Fibroblast of skin of left biceps (primary cell): ENCODE measurements at places on chromosomes 11 and 22.

DNA sequence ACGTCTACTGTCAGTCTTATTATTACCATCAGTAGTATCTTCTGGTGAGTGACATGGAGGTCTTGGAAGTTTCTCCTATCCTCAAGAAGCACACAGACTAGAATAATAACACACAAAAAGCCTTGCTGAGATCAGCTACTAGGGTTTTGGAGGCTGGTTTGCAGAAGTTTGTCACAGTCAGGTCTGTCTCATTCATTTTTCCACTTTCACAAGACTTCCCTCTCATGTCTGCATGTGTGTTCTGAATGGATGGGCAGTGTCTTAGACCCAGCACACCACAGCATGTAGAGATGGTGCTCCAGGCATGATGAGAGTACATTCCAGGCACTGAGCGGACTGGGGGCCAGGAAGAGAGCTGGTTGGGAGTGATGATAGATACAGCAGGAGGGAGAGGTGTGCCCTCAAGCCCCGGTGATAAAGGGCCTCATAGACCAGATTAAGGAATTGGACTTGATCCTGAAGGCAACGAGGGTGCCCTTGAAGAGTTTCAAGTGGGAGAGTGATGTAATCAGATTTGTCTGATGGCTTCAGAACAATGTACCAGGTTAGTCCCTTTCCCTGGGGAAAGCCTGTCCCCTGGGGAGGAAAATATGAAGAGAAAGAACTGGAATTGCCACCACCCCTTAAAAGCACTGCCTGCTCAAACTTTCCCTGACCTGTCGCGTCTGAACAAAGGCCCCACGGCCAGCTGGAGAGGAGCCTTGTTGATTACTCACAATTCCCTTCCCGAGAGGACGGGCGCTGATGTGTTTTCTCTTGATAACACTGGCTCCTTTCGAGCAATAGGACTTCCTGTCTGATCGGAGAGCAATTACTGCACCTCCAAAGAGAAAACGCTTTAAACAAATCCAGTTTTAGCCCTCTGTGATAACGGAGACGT is 45.1 kb upstream of the LMO2 start:
- DNase-seq = no peak

GRCh38 chr11:116309446-116309845 is 463.3 kb downstream of the BUD13 start:
- no peak for DNase-seq

- DNase-seq = no peak
Observed at GRCh38 chr22:28074526-28074925, 155.5 kb upstream of the PITPNB start.

- no peak for DNase-seq
Observed at GRCh38 chr22:29987137-29987536, 93.1 kb upstream of the HORMAD2 start.

GRCh38 chr11:123434262-123434661 is 4.2 kb downstream of the GRAMD1B start:
- no peak for DNase-seq

GRCh38 chr11:18204771-18205170 is 31.8 kb downstream of the SAA4 start:
- DNase-seq = no peak

- DNase-seq = no peak
Observed at GRCh38 chr11:120139316-120140069, 1.6 kb upstream of the TRIM29 start.
